ENCODE measurements at places on chromosomes 16 and 17.

DNA sequence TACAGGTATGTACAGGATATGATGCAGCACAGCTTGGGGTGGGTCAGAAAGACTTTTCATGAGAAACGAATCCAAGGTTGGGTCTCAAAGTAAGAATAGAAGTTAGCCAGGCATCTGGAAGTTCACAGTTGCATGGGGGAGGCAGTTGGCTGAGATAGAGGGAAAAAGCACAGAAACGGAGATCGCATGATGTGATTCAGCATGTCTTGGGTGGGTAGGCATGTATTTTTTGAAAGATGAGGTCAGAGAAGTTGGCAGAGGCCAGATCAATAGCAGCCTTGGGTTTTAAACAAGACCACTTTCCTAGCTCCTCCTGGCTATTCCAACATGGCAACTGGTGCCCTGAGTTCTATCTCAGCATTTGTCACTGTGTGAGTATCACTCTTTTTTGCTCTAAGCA, 67.2 kb downstream of the PCTP start:
- no peak for DNase-seq

DNA sequence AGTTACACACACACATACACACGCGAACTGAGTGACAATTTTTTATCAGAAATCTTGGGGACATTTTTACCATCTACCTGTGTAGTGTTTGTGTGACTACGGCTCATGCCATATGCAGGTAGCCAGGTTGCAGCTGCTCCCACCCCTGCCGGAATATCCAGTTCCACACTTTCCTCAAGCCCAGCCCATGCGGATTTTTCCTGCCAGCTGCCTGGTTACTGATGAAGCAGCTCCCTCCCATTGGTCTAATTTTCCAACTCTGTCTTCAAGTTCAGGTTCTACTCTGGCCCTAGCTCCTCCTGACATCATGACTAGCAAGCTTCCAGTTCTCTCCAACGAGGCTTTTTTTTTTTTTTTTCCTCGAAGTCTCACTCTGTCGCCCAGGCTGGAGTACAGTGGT, 4.8 kb downstream of the GSG1L2 start:
- no peak for DNase-seq

DNA sequence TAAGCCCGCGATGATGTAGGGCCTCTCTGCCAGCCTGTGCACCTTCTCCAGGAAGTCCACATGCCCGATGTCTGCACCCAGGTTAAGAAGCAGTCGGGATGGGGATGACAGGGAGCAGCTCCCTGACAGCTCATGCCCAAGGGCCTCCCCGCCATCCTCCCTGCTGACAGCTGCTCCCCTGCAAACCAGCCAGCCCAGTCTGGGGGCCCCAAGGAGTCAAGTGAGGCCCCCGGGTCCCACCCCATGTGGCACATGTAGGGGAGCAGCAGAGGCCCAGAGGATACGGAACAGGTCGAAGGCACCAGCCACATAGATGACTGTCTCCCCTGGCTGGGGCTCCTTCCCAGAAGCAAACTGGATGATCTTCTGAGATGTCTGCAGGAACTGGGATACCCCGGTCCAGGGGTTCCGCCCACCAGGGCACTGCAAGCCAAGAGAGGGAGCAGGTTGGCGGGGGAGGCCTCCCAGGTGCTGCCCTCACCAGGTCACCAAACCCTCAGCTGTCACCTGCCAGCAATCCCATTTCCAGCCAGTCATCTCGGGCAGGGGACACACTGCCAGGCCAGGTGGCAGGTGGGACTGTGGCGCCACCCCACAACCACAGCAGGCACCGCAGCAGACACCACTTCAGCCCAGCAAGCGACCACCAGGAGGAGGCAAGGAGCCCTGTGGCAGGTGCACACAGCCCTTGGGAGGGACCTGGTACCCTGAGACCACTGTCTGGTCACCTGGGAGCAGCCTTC, 4.6 kb downstream of the PCYT2 start:
- DNase-seq: no peak

- no peak for DNase-seq
Observed at GRCh38 chr17:17420082-17420481, 56.7 kb upstream of the MED9 start.

DNA sequence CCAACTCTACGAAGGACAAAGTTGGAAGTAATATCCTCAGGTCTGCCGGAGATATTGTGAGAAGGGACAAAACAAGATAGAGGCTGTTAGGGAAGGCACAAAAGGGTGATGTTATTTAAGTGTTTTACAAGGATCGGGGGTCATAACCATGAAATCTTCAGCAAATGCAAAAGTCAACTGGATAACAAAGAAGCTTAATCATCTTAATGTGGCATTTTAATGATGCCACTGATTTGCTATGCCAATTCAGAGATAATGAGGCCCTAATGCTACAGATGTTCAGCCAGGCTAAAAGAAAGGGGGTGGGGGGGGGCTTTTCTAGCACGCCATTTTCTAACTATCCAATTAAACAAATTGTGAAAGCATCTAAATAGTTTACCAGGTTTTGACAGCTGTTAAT, 63.1 kb downstream of the IKZF3 start:
- DNase-seq: no peak

Measured in stimulated activated effector memory CD8-positive, alpha-beta T cell treated with anti-CD3 and anti-CD28 coated beads, Interleukin-12 subunit alpha, Interleukin-12 subunit beta, amount 100 ng/mL, for 72 hours (primary cell).